SK-N-DZ (cell line): ENCODE measurements at places on chromosomes 1 and 21.

DNA sequence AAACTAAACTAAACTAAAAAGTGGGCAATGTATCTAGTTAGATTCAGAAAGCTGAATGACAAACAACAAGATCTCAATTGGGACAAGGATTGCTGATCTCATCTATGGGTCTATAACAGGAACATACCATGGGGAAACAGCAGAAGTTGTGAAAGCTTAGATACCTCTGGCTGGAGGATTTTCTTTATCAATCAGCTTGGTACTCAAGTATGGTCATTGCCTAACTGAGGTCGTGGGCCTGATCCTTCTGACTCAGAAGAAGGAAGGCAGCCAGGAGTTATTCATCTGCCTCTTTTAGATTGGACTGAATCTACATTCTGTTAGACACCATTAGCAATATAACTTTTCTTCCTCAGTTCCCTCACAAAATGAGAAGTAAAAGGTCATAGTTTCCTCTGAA is 39.7 kb downstream of the DNTTIP2 start:
- no peak for DNase-seq

DNA sequence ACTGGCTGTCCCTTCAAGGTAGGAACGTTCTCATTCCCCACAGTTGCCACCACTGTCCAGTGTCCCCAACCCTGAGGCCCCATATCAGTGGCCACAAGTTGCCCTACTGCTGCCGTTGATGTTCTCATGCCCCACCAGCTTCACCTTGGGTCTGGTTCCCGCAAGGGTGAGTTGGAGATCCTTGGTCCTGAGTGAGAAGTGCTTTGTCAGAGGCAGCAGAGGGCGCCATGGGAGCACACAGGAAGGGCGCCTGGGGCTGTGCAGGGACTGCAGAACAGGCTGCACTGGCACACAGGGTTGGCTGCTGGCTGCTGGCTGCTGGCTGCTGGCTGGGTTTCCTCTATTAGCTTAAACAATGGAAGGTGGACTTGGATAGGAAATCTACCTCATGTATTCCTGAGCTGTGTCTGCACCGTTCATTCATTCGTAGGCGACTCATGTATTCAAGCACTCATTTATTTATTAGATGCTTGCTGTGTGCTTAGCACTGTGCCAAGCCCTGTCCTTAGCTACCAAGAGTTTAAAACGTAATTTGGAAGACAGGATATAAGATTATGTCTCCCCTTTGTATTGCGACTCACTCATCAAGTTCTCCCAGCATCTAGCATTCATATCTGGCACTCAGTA is 2.1 kb upstream of the S100A9 start:
- DNase-seq: peak; percentile 32

- DNase-seq: peak; percentile 76
These were observed 18.4 kb downstream of the MTX1 start for GRCh38 chr1:155226910-155227260.

DNA sequence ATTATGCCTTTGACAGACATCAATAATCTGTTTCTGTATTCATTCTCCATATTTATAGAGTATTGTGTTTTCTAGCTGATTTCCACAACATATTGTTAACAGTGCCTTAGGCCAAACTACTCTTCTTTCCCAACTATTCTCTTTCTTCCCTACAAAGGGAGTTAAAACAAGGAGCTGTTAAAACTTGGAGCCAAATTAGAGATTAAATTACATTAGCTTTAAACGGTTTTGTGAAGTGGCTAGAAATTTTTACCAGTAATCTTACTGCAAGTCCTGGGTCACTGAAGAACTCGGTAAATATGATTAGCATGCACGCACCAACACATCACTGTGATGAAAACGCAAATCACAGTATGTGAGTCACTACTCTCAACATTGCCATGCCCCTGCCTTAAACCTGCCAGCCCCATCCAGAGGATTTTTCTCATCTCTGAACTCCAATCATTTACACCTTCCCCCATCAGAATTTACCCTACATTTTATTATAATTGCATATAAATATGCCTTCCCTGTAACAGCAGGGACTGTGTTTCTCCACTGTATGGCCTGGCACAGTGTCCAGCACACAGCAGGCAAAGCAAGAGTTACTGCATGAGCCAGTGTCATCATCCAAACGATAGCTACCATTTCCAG is 1.5 kb upstream of the PRDX6 start:
- peak; percentile 27 for DNase-seq

- no peak for DNase-seq
These were observed 186.7 kb downstream of the TM2D1 start for GRCh38 chr1:61538228-61538627.

DNA sequence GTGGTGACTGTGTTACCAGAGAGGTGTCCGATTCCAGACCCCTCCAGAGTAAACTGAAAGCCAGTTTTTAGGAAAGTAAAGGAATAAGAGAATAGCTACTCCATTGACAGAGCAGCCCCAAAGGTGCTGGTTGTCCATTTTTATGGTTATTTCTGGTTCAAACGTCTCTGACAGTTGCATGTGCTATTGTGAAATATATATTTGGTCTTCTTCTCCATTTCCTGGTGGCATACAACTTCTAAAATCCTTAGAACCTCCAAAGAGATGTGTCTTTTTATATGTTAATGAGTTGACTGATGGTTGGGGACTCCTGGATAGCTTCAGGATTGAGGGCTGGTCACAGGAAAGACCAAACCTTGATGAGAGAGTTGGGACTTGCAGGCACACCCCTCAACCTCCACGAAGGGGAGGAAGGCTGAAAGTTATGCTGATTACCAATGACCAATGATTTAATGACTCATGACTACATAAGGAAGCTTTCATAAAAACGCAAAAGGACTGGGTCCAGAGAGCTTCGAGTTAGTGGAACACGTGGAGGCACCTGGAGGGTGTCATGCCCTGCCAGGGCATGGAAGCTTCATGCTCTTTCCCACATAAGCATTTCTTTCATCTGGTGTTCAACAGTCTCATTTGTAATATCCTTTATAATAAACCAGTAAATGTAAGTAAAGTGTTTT is 100.7 kb downstream of the SLC16A1 start:
- no peak for DNase-seq

GRCh38 chr1:11838349-11839272 is 9.0 kb downstream of the NPPA start:
- peak; percentile 40 for DNase-seq

DNA sequence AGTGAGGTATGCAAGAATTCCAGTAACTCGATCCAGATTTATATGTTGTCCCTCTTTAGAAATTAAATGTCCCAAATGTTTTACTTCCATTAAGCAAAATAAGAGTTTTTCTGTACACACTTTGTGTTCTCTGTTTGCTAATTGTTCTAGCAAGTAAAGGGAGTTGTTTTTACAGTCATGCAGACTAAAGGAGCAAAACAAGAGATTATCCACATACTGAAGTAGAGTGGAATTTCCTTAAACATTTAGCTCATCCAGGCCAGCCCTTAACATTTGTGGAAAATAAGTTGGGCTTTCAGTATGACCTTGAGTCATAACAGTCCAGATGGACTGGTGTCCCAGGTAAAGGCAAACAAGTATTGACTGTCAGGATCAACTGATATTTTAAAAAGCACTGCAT is 44.1 kb upstream of the TINAGL1 start:
- no peak for DNase-seq

GRCh38 chr1:59506952-59507351 is 210.1 kb downstream of the FGGY start:
- DNase-seq: no peak

- no peak for DNase-seq
These were observed 147.7 kb upstream of the CACNA1E start for GRCh38 chr1:181335631-181336030.

- no peak for DNase-seq
These were observed 5.4 kb downstream of the HSD11B1 start for GRCh38 chr1:209710093-209710492.

GRCh38 chr21:36854391-36854790 is 112.1 kb downstream of the HLCS start:
- DNase-seq: peak; percentile 47

DNA sequence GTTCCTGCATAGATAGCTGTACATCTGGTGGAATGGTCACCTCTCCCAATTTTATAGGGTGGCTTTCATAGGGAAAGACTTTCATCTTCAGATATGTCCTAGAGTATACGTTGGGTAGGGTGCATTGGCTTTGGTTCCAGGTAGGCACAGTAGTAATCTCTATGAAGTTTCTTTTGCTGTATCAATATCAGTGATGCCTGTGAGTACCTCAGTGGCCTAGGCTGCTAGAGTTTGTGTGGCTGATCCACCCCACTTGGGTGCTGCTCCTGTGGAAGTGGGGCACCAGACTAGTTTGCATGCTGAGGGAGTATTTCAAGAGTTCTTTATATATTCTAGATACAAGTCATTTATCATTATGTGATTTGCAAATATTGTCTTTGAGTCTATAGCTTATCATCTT is 370.5 kb upstream of the VAMP3 start:
- no peak for DNase-seq

DNA sequence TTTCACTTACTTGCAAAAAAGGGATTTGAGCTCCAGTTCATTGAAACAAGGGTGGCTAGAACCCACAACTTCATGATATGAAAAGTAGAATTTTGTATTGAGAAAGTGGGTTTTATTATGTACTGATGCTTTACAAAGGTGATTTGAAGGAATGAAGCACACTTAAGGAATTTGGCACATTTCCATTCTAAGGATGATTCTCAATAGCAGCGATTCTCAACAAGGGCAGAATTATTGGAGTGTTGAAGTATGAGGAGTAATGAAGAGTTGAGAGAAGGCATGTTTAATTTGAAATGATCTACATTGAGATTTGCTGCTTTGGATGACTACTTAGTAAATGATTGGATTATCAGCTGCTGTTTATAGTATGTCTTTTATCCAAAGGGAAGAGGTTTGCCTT is 54.7 kb downstream of the FNBP1L start:
- DNase-seq: no peak

- DNase-seq: no peak
These were observed 131.0 kb upstream of the NRIP1 start for GRCh38 chr21:15195768-15196167.

GRCh38 chr1:29179641-29180184 is 2.0 kb downstream of the SRSF4 start:
- DNase-seq: no peak

DNA sequence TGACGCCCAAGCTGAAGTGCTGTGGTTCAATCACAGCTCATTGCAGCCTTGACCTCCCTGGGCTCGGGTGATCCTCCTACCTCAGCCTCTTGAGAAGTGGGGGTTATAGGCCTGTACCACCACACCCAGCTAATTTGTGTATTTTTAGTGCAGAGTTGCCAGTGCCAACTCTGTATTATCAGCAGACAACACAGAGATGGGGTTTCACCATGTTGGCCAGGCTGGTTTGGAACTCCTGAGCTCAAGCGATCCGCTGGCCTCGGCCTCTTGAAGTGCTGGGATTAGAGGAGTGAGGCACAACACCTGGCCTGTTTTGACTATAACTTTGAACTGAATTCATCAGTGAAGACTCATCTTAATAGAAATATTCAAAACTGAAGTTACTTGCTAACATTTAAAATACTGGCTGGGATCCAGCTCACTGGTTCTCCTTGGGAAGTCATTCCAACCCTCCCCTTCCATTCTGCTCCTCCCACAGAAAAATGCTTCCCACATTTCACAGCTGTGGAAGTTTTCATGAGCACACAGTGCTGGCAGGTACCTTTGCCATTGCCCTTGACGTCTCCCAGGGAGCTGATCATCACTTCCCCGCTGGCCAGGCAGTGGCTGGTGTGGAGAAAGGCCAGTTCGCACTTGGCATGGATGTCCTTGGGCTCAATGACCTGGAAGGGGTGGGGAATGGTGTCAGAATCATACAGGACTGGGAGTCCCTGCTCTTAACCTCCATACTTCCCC is 4.7 kb downstream of the SELENBP1 start:
- DNase-seq: no peak

DNA sequence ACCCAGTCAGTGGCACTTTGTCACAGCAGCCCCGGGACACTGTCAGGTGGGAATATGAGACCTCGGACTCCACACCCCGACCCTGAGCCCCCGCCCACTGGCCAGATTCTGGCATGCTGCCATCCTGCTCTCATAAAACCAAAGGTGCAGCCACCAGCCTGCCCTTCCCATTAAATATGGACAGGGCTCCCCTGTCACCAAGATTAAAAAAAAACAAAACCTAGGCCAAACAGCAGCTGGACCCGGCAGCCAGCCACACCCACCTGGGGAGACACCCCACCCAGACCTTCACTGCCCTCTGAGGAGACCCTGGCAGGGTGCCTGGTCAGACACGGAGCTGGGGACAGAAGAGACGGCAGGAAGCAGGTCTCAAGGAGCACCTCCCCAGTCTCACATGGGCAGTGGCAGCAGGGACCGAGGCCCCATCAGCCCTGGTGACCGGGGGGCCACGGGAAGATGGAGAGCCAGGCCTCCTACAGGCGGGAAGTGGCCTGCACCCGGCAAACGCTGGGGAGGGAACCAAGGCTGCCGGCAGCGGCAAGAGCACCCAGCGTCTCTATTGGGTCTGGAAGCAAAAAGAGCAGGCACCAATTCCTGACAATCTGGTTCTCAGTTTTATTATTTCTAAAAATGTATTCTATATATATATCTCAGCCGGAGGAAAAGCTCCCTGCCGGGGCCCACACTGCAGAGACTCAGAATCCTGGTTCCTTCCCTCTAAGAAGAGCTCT is 61.9 kb downstream of the ACOT7 start:
- no peak for DNase-seq

DNA sequence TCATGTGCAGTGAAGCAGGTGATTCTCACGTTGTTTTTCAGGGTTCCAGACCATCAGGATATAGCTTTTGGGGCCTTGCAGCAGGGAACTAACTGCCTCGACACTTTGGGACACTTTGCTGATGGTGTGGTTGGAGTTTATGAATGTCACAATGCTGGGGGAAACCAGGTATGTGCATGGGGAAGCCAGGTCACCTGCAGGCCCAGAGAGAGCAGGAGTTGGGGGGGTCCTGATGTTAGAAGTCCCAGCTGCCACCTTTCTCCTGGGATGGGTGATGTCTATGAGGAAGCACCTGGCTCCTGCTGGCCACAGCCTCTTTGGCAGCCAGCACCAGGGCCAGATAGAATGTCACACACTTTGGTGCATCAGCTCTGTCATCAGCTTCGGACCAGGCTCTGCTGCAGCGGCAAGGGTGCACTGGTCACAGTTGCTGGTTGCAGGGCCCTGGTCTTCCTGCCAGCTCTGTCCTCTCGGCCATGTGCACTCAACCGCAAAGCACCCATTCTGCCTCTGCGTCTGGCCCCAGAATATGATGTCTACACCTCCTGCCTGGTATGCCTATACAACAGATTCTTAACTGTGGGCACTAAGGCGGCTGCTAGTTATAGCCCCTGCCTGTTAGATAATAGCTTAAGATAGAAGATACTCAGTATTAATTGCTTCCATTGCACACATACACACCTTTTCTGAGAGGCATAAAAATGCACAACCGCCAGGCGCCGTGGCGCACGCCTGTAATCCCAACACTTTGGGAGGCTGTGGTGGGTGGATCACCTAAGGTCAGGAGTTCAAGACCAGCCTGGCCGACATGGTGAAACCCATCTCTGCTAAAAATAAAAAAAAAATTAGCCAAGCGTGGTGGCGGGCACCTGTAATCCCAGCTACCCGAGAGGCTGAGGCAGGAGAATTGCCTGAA is 160.7 kb downstream of the PGBD5 start:
- no peak for DNase-seq

GRCh38 chr1:218350801-218351266 is 5.7 kb downstream of the TGFB2 start:
- DNase-seq: no peak
